Neural crest cell (in vitro differentiated cells): ENCODE measurements at places on chromosomes 3 and 15.
A peak's percentile ranks its signal among the peaks of the same experiment; 100 is the strongest.

DNA sequence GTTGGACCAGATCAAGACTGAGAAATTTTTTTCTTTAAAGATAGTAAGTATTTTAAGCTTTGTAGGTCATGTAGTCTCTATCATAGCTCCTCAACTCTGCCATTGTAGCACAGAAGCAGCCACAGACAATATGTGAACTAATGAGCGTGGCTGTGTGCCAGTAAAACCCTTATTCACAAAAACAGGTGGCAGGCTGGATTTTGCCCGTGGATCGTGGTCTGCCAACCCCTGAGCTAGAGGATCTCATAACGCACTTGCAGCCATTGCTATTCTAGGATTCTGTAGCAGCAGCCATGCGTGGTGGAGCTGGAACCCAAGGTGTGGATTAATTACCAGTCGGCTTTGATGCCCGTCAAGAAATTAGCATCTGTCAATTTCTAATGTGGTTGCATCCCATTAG is 68.7 kb upstream of the PLXNA1 start:
- DNase-seq = no peak

DNA sequence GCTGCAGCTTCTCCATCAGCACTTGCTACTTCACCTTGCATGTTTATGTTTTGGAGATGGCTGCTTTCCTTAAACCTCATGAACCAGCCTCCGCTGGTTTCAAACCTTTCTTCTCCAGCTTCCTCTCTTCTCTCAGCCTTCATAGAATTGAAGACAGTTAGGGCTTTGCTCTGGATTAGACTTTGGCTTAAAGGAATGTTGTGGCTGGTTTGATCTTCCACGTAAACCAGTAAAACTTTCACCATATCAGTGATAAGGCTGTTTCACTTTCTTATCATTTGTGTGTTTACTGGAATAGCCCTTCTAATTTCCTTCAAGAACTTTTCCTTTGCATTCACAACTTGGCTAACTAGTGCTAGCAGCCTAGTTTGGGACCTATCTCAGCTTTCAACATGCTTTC is 11.7 kb upstream of the GNAT1 start:
- no peak for DNase-seq

GRCh38 chr3:16550305-16550675 is 36.8 kb upstream of the RFTN1 start:
- DNase-seq = no peak

- DNase-seq = no peak
Observed at GRCh38 chr3:28612232-28612631, 263.6 kb upstream of the AZI2 start.

- DNase-seq = no peak
Observed at GRCh38 chr15:89482139-89482538, 14.2 kb downstream of the RHCG start.

DNA sequence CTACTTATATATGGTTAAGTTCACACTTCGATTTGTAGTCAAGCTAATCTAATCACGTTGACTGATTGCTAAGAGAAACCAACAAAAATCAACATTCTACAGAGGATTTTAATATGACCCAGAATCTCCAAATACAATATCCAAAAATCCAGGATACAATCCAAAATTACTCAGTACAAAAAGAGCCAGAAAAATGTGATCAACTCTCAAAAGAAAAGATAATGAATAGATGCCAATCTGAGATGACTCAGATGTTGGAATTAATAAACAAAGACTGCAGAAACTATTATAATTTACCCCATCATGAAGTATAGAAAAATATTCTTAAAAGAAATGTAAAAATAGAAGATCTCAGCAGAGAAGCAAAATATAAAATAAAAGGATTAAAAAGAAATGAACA is 22.3 kb downstream of the HACL1 start:
- DNase-seq = no peak

DNA sequence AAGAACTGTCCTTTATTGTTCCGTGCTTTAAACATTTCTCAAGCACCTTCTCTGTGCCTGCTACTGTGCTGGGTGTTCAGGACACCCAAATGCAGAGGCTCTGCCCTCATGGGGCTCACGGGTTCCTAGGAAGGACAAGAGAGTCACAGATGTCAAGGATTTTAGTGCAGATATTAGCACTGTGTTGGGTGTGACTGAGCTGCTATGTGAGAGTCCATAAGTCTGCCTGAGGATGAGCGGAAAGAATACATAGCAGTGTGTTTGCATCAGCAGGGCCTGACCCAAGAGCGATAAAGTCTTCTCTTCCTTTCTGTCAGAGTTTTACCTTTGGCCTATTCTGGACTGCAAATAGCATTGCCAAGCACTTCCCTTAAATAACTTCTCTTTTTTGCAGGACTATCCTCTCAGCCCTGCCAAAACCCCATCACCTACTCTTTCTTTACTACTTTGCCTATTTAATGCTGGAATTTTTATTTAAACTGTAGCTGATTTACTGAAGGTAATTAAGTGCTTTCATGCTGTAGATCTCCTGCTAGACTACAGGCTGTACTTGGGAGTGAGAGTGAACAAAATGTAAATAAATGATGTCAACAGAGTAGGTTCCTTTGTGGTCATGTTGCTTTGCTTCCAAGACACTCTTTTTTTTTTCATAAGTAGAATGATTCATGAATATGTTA is 459.4 kb upstream of the TPRG1 start:
- DNase-seq = no peak

GRCh38 chr3:190265796-190266195 is 56.5 kb downstream of the CLDN1 start:
- DNase-seq = no peak

- no peak for DNase-seq
Observed at GRCh38 chr3:39013289-39013688, 38.5 kb downstream of the SCN11A start.

DNA sequence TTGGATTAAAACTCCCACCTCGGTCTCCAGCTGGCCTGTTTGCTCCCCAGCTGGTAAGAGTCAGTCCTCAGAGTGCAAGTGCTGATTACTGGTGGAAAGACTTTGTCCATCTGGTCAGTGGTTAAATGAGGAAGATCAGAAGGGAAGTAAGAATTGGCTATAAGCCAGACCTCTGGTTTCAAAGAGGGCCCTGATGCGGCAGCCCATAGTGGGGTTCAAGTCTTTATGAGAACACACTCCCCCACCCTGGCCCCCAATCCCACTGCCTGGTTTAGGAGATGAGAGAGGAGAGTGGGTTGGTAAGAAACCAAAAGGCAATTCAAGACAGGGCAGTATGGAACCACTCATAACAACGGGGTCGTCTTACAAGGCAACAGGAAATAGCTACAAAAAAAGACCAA is 65.0 kb downstream of the FRMD4B start:
- no peak for DNase-seq

GRCh38 chr3:101464235-101464634 is 48.8 kb downstream of the SENP7 start:
- no peak for DNase-seq

GRCh38 chr3:59772416-59773408 is 722.9 kb upstream of the CFAP20DC start:
- DNase-seq = no peak

- DNase-seq = no peak
Observed at GRCh38 chr3:123787133-123787532, 97.0 kb downstream of the MYLK start.

- DNase-seq = no peak
Observed at GRCh38 chr15:73959012-73959581, 32.8 kb downstream of the LOXL1 start.

GRCh38 chr15:48103647-48104046 is 17.1 kb upstream of the SLC24A5 start:
- DNase-seq = no peak

GRCh38 chr3:134663721-134664456 is 13.1 kb upstream of the KY start:
- DNase-seq = no peak

DNA sequence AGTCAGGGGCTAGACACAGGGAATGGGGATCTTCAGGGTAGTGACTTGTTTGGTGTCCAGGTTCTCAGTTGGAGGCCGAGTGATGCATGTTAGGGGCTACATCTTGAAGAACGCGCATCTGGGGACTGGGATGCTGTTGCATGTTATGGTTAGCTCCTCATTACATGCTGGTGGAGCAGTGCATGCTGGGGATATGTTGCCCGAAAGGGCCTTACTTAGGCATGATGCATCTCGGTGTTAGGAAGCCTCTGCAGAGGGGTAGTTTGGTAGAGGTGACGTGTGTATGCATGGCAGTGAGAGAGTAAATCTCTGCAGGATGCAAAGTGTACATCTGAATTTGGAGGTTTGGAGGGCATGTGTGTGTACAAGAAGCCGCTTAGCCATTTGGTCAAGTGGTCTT is 2.4 kb downstream of the EIF4G1 start:
- DNase-seq = no peak

GRCh38 chr3:157279237-157279636 is 119.3 kb upstream of the CCNL1 start:
- DNase-seq = no peak

- DNase-seq = no peak
Observed at GRCh38 chr3:25460751-25461150, 32.7 kb downstream of the RARB start.

DNA sequence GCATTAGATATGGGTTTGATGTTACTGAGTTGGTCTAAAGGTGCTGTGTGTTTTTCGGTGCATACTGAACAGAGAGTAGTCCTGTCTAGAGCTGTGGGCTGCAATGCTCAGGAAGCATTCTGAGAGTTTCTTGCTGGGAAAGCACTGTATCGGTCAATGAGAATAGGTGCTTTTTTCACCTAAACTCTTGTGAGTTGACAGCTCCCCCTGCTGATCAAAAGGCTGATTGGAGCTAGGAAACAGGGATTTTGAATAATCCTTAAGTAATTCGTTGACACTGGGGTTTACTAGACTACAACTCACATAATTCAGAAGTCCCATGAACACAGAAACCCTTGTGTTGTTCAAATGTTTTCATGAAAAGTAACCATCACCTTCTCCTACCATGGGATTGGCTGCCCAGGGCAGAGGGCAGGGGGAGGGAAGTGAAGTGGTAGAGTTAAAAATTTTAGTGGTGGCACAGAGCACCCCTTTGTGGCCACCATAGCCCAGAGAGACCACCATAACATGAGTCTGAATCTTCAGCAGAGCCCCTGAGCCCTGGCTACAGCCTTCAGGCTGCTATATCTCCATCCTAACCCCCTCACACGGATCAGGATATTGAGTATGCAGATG is 13.0 kb upstream of the MANF start:
- DNase-seq = peak; percentile 69

DNA sequence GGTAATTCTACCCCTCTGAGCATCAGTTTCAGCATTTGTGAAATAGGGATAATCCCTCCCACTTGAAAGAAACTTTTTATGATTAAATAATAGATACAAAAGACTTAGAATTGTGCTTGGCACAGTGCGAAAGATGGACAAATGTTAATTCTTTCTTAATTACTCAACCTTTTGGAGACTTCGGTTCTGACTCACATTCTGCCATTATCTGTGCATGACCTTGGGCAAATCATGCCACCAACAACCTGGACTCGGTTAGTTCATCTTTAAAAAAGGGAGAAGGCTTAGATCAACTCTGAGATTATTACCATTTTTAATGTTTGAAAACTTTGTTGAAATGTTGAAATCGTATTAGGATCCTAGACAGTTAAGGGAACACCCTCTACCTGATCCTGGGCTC is 40.6 kb upstream of the POLR2M start:
- DNase-seq = no peak

GRCh38 chr15:90376789-90377188 is 11.3 kb upstream of the IQGAP1 start:
- no peak for DNase-seq

- no peak for DNase-seq
Observed at GRCh38 chr3:123299581-123299980, 97.8 kb downstream of the SEC22A start.

DNA sequence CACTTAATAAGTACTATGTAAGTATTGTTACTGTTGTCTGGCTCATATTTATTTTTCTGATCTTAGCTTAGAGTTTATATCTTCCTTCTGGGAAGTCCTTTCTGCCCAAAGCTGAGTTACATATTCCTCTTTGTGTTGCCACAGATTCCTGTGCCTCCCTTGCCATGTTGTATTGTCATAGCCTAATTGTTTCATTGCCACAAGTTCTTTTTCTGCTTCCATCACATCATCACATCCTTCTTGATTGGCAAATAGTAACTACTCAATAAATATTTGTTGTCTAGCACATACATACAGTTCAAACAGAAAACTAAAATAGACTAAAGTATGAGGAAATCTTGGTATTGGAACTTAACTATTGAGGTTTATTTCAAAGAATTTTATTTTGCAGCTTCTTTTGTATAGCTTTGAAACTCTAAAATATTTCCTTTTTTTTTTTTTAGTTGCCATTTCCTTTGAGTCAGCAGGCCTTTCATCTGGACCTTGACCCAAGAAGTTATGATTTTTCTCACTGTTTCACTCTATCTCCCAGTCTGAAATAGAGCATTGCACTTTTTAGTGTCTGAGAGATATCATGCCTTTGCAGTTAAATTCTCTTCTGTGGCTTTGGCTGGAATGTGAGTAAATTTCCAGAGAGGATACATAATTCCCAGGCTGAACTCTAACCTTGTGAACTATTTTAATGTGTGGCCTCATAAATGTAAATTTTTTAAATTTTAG is 98.2 kb downstream of the ZNF609 start:
- no peak for DNase-seq

GRCh38 chr3:51937014-51937413 is 4.7 kb downstream of the RRP9 start:
- no peak for DNase-seq

DNA sequence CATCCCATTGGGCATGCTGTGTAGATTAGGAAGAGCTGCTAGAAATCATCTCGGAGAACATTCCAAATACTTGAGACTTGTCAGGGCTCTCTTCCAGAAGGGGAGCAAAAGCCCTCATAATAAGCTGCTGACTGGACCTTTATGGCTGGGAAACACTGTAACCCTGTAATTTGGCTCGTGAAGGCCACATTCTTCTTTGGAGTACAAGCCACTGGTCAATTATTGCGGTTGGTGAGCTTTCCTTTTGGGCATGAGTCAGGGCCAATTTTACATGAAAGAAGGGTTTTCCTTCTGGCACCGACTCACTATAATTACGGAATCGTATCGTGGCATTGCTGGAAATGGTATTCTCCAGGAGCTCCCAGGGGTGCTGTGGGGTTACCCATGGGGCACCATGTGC is 434.5 kb upstream of the RGMA start:
- DNase-seq = no peak

- no peak for DNase-seq
Observed at GRCh38 chr3:16362770-16363169, 97.8 kb downstream of the OXNAD1 start.

GRCh38 chr3:11212784-11213183 is 58.5 kb downstream of the HRH1 start:
- no peak for DNase-seq

GRCh38 chr3:120286465-120286864 is 1.4 kb upstream of the GPR156 start:
- DNase-seq = no peak

DNA sequence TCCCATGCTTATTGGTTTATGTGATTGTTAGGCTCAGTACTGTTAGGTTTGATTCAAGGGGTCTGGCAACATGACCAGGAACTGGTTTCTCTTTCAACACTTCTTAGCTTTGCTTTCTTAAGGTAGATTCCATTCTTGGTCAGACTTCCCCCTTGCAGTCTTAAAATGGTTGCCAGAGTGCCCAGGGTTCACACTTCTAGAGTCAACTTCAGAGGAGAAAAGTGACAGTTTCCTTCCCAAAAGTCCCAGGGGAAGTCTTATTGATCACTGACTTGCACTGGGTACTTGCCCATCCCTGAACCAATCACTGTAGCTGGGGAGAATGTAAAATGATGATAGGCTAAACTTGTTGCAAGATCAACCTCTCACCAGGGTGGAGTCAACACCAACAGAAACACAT is 14.1 kb downstream of the MGLL start:
- no peak for DNase-seq

- no peak for DNase-seq
Observed at GRCh38 chr3:10504171-10505049, 976 bp downstream of the ATP2B2 start.

- no peak for DNase-seq
Observed at GRCh38 chr3:181915551-181915950, 203.8 kb downstream of the SOX2 start.
